ENCODE measurements at places on chromosomes 12 and 14.

- no peak for DNase-seq
Observed at GRCh38 chr14:65852689-65853088, 440.2 kb downstream of the FUT8 start.

- DNase-seq: no peak
Observed at GRCh38 chr12:79006306-79006705, 141.7 kb downstream of the SYT1 start.

- no peak for DNase-seq
Observed at GRCh38 chr14:55131370-55132137, 2.5 kb downstream of the LGALS3 start.

GRCh38 chr14:79660053-79660939 lies 551.0 kb downstream of the DIO2 start:
- DNase-seq: no peak

DNA sequence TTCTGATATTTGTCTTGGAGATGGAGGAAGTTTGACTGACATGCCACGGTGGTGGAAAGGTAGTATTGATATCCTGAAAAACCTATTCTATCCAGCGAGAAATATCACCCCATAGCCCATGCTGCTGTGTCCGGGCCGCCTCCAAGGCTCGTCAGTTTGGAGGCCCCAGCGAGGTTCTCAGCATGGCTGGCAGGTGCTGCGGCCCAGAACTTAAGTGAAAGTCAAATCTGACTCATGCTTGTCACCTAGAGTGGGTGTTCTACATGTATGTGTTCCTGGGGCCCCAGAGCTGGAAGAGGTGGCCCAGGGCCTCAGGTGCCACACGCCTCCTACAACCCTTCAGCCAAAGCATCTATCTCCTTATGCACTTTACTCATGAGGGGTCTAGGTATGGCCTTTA lies 92.9 kb downstream of the GCH1 start:
- DNase-seq: no peak

DNA sequence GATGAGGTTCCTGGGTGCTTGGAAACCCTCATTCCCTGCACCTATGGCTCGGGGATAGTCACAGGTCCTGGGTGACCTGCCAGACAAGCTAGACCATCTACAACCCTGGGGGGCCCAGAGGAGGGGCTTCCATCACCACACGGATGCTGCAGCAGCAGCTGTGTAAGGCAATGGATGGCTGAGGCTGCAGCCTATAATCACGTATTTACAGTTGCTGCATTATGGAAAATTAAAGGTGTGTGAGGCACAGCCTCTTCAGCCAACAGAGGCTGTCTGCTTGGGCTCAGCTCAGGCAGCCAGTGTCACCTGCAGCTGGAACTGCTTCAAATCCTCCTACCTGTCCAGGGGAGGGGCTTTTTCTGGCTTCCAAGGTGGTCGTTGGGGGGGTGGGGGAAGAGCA lies 268.1 kb downstream of the CACNA1C start:
- no peak for DNase-seq

- DNase-seq: no peak
Observed at GRCh38 chr14:90518941-90519256, 122.1 kb downstream of the CALM1 start.

- DNase-seq: no peak
Observed at GRCh38 chr14:100838493-100839314, 12.8 kb downstream of the MEG3 start.

DNA sequence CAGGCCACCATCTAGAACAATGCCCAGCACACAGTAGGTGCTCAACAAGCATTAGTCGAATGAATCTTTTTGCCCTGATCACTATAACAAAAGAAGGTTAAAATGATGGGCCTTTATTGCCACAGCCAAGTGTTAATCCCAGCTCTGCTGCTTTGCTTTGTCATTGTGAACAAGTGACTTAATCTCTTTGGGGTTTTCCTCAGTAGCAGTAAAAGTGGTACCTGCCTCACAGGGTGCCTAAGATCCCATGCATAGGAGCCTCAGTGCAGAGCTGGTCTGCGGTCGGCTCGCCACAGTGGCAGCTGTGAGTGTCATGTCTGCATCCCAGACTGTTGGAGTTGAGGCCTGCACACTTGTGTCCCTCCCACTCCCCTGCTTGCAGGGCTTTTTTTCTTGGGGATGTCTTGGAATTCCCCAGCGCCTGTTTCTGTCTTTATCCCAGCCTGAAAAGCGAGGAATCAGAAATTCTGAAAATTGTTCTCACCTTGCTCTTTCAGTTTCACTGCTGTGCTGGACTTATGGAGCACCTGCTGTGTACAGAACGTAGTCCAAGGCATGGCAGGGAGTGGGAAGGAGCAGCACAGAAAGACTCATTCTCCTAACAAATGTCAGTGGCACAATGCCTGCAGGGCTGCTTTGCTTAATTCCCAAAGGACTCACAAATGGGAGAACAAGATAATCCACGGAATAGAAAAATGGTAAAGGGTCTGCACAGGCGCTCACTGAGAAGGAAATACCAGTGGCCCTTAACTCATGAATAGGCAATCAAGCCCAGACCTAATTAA lies 90.8 kb downstream of the EML1 start:
- DNase-seq: no peak

- no peak for DNase-seq
Observed at GRCh38 chr14:68788275-68788995, 4.4 kb downstream of the ZFP36L1 start.

DNA sequence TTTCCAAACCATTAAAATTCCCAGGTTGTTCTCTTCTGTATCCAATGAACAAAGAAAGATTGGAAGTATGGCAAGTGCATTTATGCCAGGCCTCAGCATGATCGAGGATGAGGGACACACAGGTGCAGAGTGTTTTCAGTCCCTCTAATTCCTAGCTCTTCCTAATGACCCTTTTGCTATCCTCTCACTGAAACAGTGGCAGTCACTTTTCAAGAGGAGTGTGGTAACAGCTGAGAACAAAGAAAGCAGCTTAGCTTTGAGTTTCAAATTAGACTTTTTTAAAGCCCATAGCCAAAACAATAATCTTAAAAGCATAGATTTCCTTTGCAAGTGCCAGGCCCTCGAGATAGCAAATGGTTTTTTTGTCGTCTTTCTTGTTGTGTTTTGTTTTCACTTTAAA lies 110.8 kb downstream of the KCNH5 start:
- no peak for DNase-seq

- DNase-seq: peak; percentile 10
Observed at GRCh38 chr12:76586764-76587395, 27.3 kb upstream of the OSBPL8 start.

- DNase-seq: no peak
Observed at GRCh38 chr14:24741871-24742270, 107.9 kb upstream of the GZMB start.

- no peak for DNase-seq
Observed at GRCh38 chr14:36241183-36241582, 64.7 kb upstream of the PTCSC3 start.

GRCh38 chr12:9214534-9214933 lies 6.3 kb upstream of the PZP start:
- no peak for DNase-seq

All from GM12864 (cell line).